ENCODE measurements at places on chromosomes 2 and 18. TPM values are rescaled to one million over a fixed set of nuclear protein-coding genes. Genes with fewer than 3 reads are reported as not detected.

- DNase-seq, result no peak
Measured at GRCh38 chr2:48694149-48694548, 61.4 kb downstream of the LHCGR start.

DNA sequence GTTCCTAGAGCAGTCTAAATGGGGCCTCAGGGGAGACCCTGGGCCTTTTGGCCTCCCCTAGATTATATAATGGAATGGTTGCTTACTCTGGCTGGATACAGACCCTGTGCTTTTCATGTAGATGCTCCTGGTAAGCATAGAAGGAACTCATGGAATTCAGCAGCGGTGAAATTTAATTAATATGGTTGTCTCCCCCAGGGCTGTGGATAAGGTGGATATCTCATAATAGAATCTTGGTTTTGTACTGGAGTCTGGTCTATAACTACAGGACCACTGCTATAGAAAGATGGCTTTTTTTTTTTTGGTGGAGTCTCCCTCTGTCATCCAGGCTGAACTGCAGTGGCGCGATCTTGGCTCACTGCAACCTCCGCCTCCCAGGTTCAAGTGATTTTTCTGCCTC lies 84.5 kb downstream of the HRH4 start:
- DNase-seq, result no peak

DNA sequence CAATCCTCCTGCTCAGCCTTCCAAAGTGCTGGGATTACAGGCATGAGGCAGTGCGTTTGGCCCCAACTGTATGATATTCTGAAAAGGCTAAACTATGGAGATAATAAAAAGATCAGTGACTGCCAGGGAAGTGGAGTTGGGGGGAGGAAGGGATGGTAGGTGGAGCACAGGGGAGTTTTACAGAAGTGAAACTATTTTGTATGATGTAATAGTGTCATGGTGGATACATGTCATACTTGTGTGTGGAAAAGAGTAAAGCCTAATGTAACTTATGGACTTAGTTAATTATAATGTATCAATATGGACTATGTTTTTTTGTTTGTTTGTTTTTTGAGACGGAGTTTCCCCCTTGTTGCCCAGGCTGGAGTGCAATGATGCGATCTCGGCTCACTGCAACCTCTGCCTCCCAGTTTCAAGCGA lies 2.9 kb upstream of the GGCX start:
- no peak for DNase-seq

Gene NPPC
- 0.41 TPM for total RNA-seq

Gene DNAJC5G
- not detected for total RNA-seq

Gene SLC19A3
- total RNA-seq, result 2.0 TPM

Gene ONECUT2
- 1.2 TPM for total RNA-seq

DNA sequence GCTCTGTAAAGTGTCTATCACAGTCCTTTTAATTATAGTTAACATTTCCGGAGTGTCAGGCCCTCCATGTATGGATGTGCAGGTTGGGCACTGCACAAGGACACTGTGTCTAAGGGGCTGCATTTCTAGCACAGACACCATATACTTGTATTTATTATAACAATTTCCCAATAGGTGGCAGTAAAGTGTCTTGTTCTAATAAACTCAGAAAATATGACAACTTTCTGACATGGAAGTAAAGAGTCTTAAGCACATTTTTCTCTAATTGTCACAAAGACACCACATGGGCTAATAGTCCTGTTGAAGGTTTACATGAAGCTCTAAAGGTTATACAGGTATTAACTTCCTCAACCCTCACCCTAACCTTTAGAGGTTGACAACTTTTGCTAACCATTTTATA lies 156.6 kb downstream of the DYSF start:
- no peak for DNase-seq

GRCh38 chr2:100399714-100400113 lies 17.8 kb downstream of the CHST10 start:
- DNase-seq, result no peak

DNA sequence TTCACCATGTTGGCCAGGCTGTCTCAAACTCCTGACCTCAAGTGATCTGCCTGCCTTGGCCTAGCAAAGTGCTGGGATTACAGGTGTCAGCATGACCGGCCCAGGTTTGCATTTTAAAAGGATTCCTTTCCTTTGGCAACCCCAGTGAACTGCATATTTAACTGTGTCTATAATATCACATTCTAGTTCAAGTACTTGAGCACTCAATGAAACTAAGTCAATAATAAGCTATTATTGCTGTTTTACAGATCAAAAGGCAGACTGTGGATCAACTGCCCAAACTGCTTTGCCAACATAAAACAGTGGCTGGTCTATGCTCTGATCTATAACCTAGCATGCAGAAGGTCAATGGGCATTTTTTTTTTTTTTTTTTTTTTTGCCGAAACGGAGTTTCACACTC lies 144.5 kb downstream of the USP34 start:
- DNase-seq, result no peak

Gene IL36RN
- total RNA-seq, result not detected

Gene ARHGAP28
- total RNA-seq, result 15.9 TPM

DNA sequence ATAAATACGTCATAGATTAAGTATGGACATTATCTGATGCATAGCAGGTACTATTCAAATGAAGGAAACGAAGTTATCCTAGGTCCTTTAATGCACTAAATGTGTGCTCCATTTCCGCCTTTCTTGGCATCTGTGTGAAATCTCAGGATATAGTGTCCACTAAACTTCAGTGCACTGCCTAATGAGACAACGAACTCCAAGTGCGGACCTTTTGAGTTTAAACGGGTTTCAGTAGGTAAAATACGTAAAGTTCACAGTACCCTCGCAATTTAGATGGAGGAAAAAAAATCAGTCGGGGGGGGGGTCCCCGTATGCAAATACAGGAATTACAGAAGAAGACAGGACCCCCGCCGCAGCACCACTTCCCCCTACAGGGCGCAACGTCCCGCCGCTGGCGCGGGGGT lies 729 bp upstream of the REL start:
- DNase-seq, result peak; percentile 16

Gene MC2R
- total RNA-seq, result under 0.01 TPM

Gene AQP12B
- not detected for total RNA-seq

Gene LIMS4
- 0.41 TPM for total RNA-seq

DNA sequence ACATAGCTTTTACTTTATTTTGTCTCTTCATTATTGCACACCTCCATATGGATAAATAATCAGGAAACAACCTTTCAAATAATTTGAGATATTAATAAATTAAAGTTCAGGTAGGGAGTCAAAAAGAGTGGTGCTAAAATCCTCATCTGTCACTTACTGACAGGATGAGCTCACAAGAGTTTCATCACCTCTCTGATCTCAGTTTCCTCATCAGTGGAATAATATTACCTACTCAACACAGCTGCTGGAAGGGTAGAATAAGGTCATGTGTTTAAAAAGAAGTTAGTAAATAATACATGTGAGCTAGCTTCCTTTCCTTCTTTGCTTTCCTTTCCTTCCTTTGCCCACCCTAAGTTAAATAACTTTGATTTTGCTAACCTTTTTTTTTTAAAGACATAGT lies 61.9 kb downstream of the RDH14 start:
- DNase-seq, result no peak

Gene OTOS
- 0.41 TPM for total RNA-seq

DNA sequence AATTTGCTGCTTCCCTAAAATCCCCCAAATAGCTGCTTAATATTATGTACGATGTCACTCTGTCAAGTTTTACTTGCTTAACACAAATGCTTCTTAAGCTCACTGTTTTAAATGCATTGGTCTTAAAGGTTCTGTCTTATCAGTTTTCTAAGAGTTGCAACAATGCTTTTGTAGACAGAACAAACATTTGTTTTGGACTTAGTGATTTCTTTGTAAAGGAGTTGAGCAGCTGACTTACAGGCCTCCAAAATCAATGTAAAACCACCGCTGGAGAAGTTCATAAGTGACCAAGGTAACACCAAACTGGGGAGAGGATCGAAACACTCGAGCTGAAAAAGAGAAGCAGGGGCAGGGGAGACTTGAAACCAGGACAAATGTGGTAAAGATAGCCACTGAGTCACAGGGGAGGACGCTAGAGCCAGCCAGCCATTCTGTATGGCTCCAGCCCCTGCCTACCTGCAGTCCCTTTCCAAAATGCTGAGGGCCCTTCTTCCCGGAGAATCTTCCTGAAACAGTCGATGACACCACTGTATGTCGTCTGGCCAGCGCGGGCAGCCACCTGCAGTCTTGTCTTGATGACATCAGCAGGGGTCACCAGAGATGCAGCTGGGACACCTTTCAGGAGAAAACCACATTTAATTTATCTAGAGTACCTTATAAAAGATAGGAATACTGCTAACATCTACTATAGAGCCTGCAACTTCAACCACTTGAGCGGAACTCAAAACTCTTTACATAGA lies 100.2 kb downstream of the DYNC1I2 start:
- no peak for DNase-seq

Gene CYP1B1
- 7.3 TPM for total RNA-seq

Gene UGT1A8
- not detected for total RNA-seq

Gene SKA1
- total RNA-seq, result 2.0 TPM

GRCh38 chr2:202043475-202043874 lies 9.8 kb downstream of the FZD7 start:
- DNase-seq, result no peak

- no peak for DNase-seq
Measured at GRCh38 chr2:68127358-68128242, 30.1 kb upstream of the PNO1 start.

- no peak for DNase-seq
Measured at GRCh38 chr2:66550826-66551225, 115.9 kb downstream of the MEIS1 start.

GRCh38 chr18:24778810-24779418 lies 318.5 kb downstream of the HRH4 start:
- DNase-seq, result no peak

Gene RNF125
- 2.0 TPM for total RNA-seq

Gene FHOD3
- 46.9 TPM for total RNA-seq

DNA sequence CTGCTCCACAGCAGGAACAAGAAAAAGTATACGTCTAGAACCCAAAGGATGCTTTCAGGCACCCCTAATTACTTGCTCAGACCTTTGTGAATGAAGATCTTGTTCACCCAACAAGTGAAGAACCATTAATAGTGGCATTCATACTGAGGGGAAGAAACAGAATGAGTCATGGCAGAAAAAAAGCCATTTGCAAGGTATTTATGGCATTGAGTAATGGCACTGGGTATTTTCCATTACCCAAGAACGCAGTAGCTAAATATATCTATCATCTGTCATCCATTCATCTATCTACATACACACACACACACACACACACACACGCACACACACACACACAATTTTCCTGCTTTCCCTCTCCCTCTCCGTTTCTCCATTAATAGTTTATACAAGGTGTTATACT lies 56.4 kb upstream of the XIRP2 start:
- DNase-seq, result no peak

GRCh38 chr2:42602218-42602875 lies 33.9 kb downstream of the MTA3 start:
- no peak for DNase-seq

GRCh38 chr18:3773303-3773702 lies 323.3 kb downstream of the TGIF1 start:
- DNase-seq, result no peak

DNA sequence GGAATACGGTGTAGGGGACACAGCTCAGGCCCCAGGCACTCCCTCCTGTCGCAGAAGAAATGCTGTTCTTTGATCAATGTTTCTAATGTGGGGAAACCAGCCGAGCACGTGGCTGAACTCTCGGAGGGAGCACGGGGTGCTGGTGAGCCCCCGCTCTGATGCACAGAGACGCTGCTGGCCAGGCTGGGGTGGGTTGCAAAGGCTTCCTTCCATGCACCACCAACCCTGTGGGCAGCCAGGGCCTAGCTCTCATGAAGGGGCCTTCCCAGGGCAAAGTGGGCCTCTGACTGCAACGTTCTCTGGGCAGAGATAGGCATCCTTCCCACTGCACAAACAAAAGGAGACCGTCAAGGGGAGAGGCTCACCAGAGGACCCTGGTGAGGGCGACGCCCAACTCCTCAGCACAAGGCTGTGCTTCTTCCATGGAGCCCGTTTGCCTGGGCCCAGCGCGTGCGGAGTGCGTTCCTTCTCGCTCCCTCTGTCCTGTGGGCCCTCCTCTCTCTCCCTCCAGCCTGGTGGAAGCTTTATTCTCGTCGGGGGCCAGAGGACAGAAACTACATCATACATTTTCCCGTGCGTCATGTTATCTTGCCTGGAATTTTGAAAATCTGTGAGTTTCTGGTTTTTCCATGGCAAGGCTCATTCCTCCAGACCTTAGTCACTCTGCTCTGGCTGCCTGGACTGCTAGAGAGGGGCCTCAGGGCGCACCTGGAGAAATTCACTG lies 61.1 kb upstream of the SP3 start:
- DNase-seq, result no peak

Gene LCT
- total RNA-seq, result not detected

- DNase-seq, result no peak
Measured at GRCh38 chr2:11473659-11474433, 7.9 kb upstream of the E2F6 start.

- DNase-seq, result no peak
Measured at GRCh38 chr2:188306271-188306670, 14.6 kb downstream of the GULP1 start.

Gene UGT1A10
- not detected for total RNA-seq

DNA sequence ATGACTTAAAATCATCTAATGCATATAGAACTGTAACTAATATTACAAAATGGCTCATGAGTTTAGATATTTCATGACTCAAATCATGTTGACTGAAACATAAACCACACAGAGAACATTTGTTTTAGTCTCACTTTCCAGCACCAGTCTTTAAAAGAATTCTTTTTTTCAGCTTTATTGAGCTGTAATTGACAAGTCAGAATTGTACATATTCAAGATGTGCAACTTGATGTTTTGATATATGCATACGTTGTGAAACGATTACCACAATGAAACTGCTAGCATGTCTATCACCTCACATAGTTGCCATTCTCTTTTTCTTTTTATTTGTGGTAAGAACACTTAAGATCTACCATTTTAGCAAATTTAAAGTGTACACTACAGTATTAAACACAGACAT lies 25.0 kb upstream of the TMEM178A start:
- DNase-seq, result no peak

- no peak for DNase-seq
Measured at GRCh38 chr2:39772812-39773152, 6.3 kb downstream of the THUMPD2 start.

GRCh38 chr2:229043681-229044080 lies 227.4 kb downstream of the PID1 start:
- DNase-seq, result no peak

DNA sequence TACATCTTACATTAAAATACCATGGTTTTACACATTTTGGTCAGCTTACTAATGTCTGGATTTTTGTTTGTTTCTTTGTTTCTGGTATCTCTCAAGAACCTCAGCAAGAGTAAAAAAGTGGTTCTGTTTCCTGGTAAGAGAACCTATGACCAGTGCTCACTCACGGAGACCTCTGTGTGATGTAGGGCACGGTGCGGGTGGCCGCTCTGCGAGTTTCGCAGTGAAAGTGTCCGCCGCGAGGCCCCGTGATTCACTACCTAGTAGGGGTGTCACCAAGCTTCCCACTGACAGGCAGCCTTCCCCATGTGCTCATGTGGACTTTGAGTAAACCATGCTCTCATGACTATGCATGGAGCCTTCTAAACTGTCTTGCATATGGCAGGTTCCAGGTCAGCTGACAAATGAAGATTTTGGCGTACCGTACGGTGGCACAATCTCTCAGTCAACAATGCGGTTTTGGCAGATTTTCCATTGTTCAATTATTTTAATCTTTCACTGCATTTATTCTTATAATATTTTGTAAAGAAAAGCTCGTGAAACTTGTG lies 137.3 kb downstream of the DCDC2C start:
- no peak for DNase-seq
